Left cardiac atrium (tissue), 4 donors: ENCODE measurements at places on chromosomes 5 and 9. TPM values are rescaled to one million over a fixed set of nuclear protein-coding genes. Genes with fewer than 3 reads are reported as not detected.

The SELENOP gene
- total RNA-seq, result 193 TPM

The TMEM141 gene
- 81.1 TPM for total RNA-seq

The SHISAL2B gene
- not detected for total RNA-seq

The GLRA1 gene
- not detected for total RNA-seq
